Spleen (tissue), 13 donors: ENCODE measurements at places on chromosomes 16 and 17. TPM values are rescaled to one million over a fixed set of nuclear protein-coding genes. Genes with fewer than 3 reads are reported as not detected.
A peak's percentile ranks its signal among the peaks of the same experiment; 100 is the strongest.

- no peaks in the 10 kb centered on the region for H3K27me3 ChIP-seq
- no peaks in the 10 kb centered on the region for H3K36me3 ChIP-seq
- no peak overlapping the region for H3K27ac ChIP-seq
- no peak overlapping the region for H3K4me3 ChIP-seq
- no peaks in the 10 kb centered on the region for H3K4me1 ChIP-seq
- DNase-seq, result no peak
Measured at GRCh38 chr16:9364721-9365369, 273.4 kb downstream of the HAPSTR1 start.

CACNG3 gene
- polyA plus RNA-seq, result not detected

SPN gene
- 7.3 TPM for polyA plus RNA-seq

HBA1 gene
- polyA plus RNA-seq, result 120 TPM

- peak; percentile 87 for DNase-seq
- H3K4me1 ChIP-seq, result peaks cover 77% of the 10 kb centered on the region
- H3K27ac ChIP-seq, result peak overlapping the region; percentile 65
- no peaks in the 10 kb centered on the region for H3K27me3 ChIP-seq
- no peak overlapping the region for H3K4me3 ChIP-seq
Measured at GRCh38 chr17:81044764-81045589, 10.0 kb downstream of the BAIAP2 start.

SETD1A gene
- 15.0 TPM for polyA plus RNA-seq

SLC16A11 gene
- polyA plus RNA-seq, result 2.1 TPM

- DNase-seq, result peak; percentile 81
- peaks cover 48% of the 10 kb centered on the region for H3K36me3 ChIP-seq
- H3K4me3 ChIP-seq, result peak overlapping the region; percentile 93
- H3K4me1 ChIP-seq, result peaks cover 22% of the 10 kb centered on the region
Measured at GRCh38 chr16:1494129-1494640, 1.0 kb downstream of the TELO2 start.

MED13 gene
- 4.5 TPM for polyA plus RNA-seq

DNA sequence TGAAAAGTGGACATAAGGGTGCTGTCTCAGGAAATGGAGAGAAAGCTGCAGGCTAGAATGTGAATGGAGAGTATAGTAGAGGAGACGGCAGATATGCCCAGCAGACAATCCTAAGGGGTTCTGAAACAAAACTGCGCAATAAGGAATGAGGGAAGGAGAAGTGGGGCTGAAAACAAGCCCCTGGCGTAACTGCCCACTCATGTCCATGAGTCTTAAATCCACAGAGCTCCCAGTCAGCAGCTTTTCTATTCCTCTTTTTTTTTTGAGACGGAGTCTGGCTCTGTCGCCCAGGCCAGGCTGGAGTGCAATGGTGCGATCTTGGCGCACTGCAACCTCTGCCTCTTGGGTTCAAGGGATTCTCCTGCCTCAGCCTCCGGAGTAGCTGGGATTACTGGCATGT, 5.9 kb downstream of the STRADA start:
- H3K4me3 ChIP-seq, result no peak overlapping the region
- peaks cover 7% of the 10 kb centered on the region for H3K4me1 ChIP-seq
- no peaks in the 10 kb centered on the region for H3K27me3 ChIP-seq
- DNase-seq, result no peak

CCL17 gene
- 2.8 TPM for polyA plus RNA-seq

KDM8 gene
- polyA plus RNA-seq, result 7.4 TPM

GRCh38 chr17:21353326-21354010, 22.7 kb upstream of the KCNJ12 start:
- H3K27ac ChIP-seq, result no peak overlapping the region
- no peaks in the 10 kb centered on the region for H3K27me3 ChIP-seq
- no peak overlapping the region for H3K4me3 ChIP-seq
- no peaks in the 10 kb centered on the region for H3K4me1 ChIP-seq

DNA sequence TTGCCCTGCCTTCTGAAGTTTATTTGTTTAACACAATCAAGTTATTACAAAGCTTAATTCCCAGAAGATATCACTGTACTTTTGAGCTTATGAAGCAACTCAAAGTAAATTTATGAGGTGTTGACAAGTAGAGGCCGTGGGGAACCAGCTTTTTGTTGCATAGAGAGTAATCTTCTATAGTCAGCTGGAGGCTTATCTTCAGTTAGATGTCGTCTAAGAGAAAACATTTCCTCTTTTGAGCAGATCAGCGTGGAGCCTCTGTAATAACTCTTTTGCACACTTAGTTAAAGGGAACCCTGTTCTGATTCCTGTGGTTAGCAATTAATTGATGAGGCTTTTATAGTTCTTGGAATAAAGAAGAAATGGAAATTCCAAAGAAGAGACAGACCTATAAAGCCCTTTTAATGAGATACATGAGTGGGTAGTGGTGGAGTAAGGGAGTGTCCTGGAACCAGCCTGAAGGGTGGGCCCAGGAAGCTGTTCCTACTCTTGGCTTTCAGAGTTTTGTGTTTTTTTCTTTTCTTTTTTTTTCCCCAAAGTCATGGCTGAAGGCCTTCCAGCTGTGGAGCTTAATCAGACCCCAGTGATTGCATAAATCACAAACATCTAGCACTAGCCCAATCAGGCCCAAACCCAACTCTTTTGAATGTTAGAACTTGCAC, 28.9 kb upstream of the MAP3K14 start:
- peak overlapping the region; percentile 43 for H3K27ac ChIP-seq
- no peaks in the 10 kb centered on the region for H3K36me3 ChIP-seq
- H3K4me3 ChIP-seq, result no peak overlapping the region
- no peaks in the 10 kb centered on the region for H3K4me1 ChIP-seq
- no peaks in the 10 kb centered on the region for H3K27me3 ChIP-seq

DNA sequence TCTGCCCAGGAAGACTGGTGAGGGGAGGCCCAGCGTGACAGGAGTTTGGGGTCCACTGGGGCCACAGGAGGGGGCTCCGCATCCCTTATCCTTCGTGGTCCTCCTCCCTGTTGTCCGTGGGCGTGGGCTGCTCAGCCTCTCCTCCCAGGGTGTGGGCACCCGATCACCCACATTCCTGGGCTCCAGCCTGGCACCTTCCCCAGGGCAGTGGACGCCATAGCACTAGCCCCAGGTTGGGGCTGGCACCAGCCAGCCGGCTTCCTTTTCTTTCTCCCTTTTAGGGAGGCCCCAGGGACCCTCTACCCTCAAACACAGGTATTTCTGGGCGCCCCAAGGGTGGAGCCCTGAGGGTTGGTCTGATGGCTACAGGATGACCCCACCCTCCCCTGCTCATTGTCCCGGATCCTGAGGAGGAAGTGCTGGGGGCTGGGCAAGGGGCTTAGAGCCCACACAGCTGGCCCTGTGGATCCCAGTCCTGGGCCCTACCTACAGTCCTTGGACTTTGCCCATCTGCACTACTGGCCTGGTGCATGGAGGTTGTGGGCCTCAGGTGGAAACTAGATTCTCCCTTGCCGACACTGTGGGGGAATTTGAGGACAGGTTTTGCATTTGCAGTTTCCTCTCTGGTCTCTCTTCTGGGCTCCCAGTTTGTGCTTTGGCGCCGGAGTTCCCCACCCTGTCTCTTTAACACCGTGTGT, 1.1 kb downstream of the KIF1C start:
- peak overlapping the region; percentile 89 for H3K4me3 ChIP-seq
- H3K36me3 ChIP-seq, result peaks cover 28% of the 10 kb centered on the region
- no peak for DNase-seq
- H3K27ac ChIP-seq, result peak overlapping the region; percentile 91
- H3K4me1 ChIP-seq, result peaks cover 33% of the 10 kb centered on the region

UBFD1 gene
- 6.5 TPM for polyA plus RNA-seq

GRCh38 chr16:3152027-3152276, 17.1 kb downstream of the ZNF213 start:
- no peak for DNase-seq
- peak overlapping the region; percentile 65 for H3K4me3 ChIP-seq
- peak overlapping the region; percentile 67 for H3K27ac ChIP-seq
- no peaks in the 10 kb centered on the region for H3K27me3 ChIP-seq

SDK2 gene
- 0.86 TPM for polyA plus RNA-seq

DOC2A gene
- polyA plus RNA-seq, result 2.0 TPM

DNA sequence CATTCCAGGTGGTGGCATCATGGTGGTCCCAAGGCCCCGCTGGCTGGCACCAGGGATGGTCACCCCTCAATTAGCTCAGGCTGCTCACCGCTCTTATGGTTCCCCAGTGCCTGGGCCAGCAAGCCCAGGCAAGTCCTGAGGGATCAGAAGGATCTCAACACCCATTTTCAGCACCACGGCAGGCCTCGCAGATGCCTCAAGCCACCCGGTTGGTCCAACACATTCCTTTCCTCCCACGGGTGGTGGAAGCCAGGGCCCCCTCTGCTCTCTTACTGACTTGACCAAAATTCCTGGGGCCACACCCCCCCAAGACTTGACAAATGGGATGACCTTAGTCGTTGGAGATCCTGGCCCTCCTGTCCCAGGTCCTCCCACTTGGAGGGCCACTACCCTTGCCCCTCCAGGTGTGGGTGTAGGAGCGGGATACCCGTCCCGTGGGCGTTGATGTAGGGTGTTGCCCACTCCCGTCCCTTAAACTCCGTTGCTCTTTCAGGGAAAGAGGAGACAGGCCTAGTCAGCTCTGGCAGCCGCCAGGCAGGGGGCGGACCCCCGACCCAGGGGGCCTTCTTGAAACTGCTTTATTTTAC, 5.9 kb downstream of the ZNF205 start:
- no peak overlapping the region for H3K4me3 ChIP-seq
- peaks cover 5% of the 10 kb centered on the region for H3K4me1 ChIP-seq
- no peak for DNase-seq
- H3K27me3 ChIP-seq, result no peaks in the 10 kb centered on the region
- peaks cover 15% of the 10 kb centered on the region for H3K36me3 ChIP-seq

- H3K27me3 ChIP-seq, result no peaks in the 10 kb centered on the region
- H3K4me3 ChIP-seq, result no peak overlapping the region
- H3K4me1 ChIP-seq, result peaks cover 4% of the 10 kb centered on the region
- H3K27ac ChIP-seq, result no peak overlapping the region
- no peak for DNase-seq
Measured at GRCh38 chr17:67116045-67116575, 71.8 kb downstream of the CACNG1 start.

GRCh38 chr16:55033225-55034156, 102.8 kb downstream of the IRX5 start:
- H3K4me3 ChIP-seq, result no peak overlapping the region
- H3K36me3 ChIP-seq, result no peaks in the 10 kb centered on the region
- DNase-seq, result peak; percentile 49
- H3K4me1 ChIP-seq, result no peaks in the 10 kb centered on the region
- H3K27ac ChIP-seq, result no peak overlapping the region
- no peaks in the 10 kb centered on the region for H3K27me3 ChIP-seq

CMTM2 gene
- 0.70 TPM for polyA plus RNA-seq

KRT36 gene
- 0.51 TPM for polyA plus RNA-seq

GRCh38 chr17:48954300-48954755, 9.7 kb upstream of the SNF8 start:
- H3K27ac ChIP-seq, result no peak overlapping the region
- no peaks in the 10 kb centered on the region for H3K4me1 ChIP-seq
- peaks cover 61% of the 10 kb centered on the region for H3K27me3 ChIP-seq
- no peaks in the 10 kb centered on the region for H3K36me3 ChIP-seq
- DNase-seq, result no peak

DNA sequence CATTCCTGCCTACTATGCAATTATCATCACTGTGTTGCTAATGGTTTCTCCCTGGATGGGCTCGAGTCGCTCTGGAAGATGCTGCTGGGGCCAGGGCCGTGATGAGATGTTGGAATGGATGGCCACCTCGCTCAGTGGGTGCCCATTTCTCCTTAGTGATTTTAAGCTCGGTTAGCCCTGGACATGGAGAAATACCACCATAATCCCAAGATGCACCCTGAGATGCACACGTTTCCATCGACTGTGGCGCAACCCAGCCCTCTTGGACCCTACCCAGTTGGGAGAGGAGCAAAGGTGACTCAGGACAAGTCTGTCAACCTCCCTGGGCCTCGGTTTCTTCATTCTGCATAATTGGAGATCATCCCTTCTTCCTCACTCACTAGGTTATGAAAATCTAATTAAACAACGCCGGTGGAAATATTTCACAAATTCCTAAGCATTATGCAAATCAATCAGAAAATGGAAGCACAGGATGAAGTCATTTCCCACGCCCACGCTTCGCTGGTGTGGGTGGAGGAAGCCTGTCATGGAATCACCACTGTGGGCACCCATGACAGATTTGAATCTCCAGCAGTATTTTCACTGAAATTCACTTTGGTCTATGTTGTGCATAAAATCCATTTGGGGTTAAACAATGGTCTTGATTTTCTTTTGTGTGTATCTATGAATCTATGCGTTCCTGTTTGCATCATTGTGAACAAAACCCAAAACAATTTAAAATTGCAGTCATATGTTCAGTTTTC, 195.2 kb downstream of the AXIN2 start:
- no peaks in the 10 kb centered on the region for H3K36me3 ChIP-seq
- H3K4me1 ChIP-seq, result peaks cover 7% of the 10 kb centered on the region
- H3K27me3 ChIP-seq, result no peaks in the 10 kb centered on the region
- H3K27ac ChIP-seq, result no peak overlapping the region
- H3K4me3 ChIP-seq, result no peak overlapping the region

- no peak for DNase-seq
- no peaks in the 10 kb centered on the region for H3K36me3 ChIP-seq
- H3K27me3 ChIP-seq, result peaks cover 23% of the 10 kb centered on the region
- H3K4me3 ChIP-seq, result peak overlapping the region; percentile 81
- peak overlapping the region; percentile 88 for H3K27ac ChIP-seq
- H3K4me1 ChIP-seq, result no peaks in the 10 kb centered on the region
Measured at GRCh38 chr16:57091200-57091974, 996 bp upstream of the CPNE2 start.

- no peaks in the 10 kb centered on the region for H3K27me3 ChIP-seq
- no peak overlapping the region for H3K27ac ChIP-seq
- H3K36me3 ChIP-seq, result no peaks in the 10 kb centered on the region
- no peak overlapping the region for H3K4me3 ChIP-seq
- no peak for DNase-seq
Measured at GRCh38 chr17:50871364-50871763, 5.2 kb upstream of the TOB1 start.

DNA sequence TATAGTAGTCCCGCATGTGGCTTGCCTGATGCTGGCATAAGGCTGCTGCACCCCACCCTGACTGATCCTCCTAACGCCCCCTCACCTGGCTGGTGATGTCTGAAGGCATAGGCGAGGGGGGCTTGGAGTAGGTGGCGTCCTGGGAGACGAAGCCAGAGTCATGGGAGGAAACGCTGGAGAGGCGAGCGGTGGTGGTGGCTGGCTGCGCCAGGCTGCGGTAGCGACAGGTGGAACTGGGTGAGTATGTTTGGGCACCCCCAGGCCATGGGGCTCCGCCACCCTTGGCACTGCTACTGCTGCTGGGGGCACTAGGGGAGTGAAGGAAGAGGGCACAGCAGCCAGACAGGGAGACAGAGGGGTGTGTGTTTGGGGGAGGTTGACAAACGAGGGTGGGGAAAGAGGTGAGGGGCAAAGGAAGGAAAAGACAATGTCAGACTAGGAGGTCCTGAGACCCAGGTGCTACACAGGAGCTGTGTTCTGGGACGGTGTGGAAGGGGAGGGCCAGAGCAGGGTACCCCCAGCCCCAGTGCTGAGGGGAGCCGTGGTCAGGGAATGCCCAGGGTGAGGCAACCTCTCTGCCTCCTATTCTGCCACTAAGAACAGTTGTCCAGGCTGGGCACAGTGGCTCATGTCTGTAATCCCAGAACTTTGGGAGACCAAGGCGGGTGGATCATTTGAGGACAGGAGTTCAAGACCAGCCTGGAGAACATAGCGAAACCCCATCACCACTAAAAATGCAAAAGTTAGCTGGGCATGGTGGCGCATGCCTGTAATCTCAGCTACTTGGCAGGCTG, 11.4 kb downstream of the MTSS2 start:
- H3K27me3 ChIP-seq, result no peaks in the 10 kb centered on the region
- H3K36me3 ChIP-seq, result peaks cover 43% of the 10 kb centered on the region
- H3K4me3 ChIP-seq, result no peak overlapping the region
- peak; percentile 53 for DNase-seq

EFCAB13 gene
- polyA plus RNA-seq, result 3.3 TPM

ARL5C gene
- not detected for polyA plus RNA-seq

- no peak overlapping the region for H3K27ac ChIP-seq
- DNase-seq, result no peak
- peaks cover 10% of the 10 kb centered on the region for H3K4me1 ChIP-seq
- H3K4me3 ChIP-seq, result no peak overlapping the region
Measured at GRCh38 chr17:41925991-41926590, 4.3 kb upstream of the ODAD4 start.
